ENCODE measurements at places on chromosomes 11 and 22.

DNA sequence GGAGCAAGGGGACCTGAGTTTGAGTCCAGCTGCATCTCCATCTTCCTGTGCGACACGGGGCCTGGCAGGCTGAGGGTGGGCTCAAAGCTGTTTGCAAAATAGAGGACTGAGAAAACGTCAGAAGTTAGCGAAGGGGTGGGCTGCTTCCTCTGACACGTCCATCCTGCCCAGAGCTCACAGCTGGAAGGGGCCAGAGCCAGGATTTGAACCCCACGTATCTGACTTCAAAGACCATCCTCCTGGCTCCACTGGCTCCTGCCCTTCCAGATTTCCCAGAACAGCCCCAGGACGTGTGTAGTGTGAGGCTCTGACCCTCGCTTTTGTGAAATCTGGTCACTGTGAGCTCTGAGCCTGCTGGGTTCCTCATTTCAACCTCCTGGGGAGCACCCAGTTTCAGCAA, 56.3 kb downstream of the CD82 start:
- peak; percentile 40 for DNase-seq

DNA sequence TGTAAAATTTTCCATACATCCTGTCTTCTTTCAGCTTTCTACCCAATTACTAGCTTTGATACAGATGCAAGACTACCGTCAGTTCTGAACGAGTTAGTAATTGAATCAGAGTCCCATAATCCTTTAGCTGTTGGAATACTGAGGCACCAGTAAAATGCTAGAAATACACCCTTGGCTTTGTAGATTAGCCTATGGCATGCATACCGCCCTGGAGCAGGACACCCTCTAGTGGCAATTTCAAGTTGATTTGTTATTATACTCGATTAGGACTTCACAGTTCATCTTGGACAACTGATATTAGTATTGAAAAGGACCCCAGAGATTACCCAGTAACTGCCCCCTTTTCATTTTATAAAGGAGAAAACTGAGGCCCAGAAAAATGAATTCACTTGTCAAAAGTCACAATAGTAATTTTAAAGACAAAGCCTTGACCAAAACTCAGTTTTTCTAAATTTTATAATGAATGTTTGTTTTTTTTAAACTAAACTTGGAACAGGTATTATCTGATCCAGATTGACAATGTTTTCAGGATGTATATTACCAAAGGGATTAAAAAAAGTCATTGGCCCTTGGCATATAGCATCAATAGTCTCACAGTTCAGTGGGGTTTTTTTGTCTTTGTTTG, 72.6 kb downstream of the HIPK3 start:
- peak; percentile 50 for DNase-seq

GRCh38 chr11:67644042-67644441, 4.5 kb upstream of the TBX10 start:
- DNase-seq: no peak

DNA sequence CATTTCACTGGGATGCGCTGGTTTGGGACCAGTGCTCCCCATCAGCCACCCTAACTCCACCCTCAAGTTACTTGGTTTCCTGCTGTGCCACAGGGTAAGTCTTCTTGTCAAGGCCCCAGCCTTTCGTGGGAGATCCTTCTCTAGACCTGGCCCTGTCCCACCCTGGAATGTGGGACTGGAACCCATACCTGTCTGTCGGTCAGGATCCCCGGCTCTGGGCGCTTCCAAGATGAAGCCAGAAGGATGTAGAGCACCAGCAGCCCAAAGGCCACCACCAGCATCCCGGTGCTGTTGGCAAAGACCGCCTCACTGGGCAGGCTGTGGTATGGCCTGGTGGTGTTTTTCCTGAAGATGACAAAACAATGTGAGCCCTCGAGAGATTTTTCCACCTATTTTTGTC, 10.9 kb downstream of the CYB561A3 start:
- DNase-seq: no peak

GRCh38 chr11:10926801-10927211, 69.0 kb upstream of the ZBED5 start:
- DNase-seq: no peak

DNA sequence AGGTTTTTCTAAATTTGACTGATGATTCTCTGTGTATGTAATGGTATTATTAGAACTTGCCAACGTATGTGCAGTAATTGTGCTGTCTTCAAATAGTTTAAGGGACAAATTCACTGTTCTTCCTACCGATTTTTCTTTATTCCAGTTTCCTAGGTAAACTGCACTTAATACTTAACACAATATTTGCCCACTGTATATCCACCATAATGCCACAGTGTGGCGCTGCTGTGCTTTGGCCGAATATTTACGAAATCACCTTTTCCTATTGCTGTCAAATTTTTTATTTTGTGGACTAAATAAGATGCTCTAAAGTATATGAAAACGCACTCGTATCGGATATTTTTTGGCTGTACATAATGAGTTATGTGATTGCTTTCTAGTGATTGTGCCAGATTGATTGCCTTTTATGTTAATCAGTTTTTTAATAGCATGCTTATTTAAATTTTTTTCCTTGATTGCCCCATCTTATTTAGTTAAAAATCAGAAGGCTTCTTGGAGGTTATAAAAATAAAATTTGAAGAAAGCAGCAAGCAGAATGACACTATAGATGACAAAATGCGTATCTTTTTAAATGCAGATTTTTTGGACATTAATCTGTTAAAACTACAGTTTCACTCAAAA, 10.5 kb downstream of the AASDHPPT start:
- DNase-seq: peak; percentile 55

GRCh38 chr11:34302046-34302921, 55.5 kb downstream of the ABTB2 start:
- no peak for DNase-seq

- DNase-seq: peak; percentile 41
Measured at GRCh38 chr11:68978931-68979594, 1.7 kb downstream of the MRGPRD start.

DNA sequence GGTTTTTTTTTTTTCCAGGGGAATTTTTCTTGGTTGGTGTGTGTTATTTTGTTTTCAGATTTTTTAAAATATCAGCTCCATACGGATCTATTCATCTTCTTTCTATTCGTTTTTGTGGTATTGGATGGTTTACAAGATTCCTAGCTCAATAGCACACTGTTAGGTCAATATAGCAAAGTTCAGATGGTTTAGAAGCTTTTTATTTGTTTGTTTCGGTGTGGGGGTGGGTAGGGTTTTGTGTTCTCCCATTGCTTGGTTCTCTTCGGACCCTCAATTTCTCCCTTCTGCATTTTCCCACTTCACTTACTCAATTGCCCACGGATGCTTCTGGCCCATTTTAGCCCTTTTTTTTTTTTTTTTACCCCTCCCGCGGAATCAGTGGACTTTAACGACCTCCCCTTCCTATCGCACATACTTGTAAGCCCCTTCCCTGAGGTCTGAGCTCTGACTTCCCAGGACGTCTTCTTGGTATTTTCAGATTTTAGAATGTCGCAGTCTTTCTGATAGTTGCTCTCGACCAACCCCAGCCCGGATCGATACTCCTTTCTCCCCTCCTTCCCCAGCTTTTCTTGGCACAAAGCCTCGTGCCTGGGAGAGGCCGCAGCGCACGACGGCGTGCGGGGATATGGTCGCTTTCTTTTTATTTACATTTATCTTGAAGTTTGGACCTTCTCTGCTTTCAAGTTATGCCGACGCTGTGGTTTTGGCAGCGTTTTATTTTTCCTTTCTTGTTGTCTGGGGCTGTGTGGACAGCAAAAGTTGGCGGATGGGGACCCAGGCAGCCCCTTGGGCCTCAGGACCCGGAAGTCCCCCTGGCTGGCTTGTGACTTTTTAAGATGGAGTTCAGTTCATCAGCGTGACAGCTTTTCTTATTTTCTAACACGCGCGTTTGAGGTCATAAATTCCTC, 4.4 kb upstream of the SPDYC start:
- peak; percentile 82 for DNase-seq

GRCh38 chr11:65432686-65433582, 10.3 kb downstream of the NEAT1 start:
- no peak for DNase-seq

DNA sequence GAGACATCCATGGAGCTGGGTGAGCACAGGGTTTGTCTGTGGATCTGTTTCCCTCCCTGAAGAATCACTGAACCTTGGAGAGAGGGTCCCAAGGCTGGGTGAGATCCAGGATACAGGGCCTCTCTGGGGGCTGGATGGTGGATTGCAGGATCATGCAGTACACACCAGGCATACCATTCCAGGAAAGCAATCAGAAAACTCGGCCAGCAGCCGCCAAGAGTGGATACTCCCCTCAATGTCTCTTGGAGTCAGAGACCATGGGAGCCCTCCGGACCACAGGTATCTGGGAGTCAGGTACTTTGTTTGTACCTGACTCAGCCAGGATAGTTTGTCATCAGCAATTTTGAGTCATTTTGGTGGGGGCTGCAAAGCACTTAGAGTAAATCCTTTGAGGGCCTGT, 14.6 kb upstream of the SYT13 start:
- DNase-seq: no peak

DNA sequence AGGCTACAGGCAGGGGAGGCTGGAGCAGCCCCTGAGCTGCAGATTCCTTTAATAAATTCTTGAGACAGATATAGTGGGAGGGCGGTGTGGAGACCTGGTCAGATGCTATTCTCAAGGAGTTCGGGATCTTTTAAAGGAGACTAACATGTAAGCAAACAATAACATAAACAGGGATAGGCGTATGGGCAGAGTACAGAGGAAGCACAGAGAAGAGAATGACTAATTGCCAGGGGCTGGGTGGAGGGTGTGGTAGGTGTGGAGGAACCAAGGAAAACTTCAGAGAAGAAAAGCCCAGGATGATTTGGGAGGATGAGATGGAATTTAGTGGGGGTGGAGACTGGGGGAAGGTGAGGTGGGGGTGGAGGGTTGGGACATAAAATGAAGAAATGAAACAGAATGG, 9.7 kb upstream of the HEPHL1 start:
- DNase-seq: no peak

- no peak for DNase-seq
Measured at GRCh38 chr22:48742191-48742555, 1085.5 kb downstream of the BRD1 start.

- no peak for DNase-seq
Measured at GRCh38 chr11:123493349-123494063, 63.4 kb downstream of the GRAMD1B start.

GRCh38 chr11:92762121-92762540, 207.3 kb upstream of the MTNR1B start:
- DNase-seq: no peak
